ENCODE measurements at places on chromosomes 4 and X. TPM values are rescaled to one million over a fixed set of nuclear protein-coding genes. Genes with fewer than 3 reads are reported as not detected.

GRCh38 chr4:89196745-89197144 lies 85.4 kb downstream of the TIGD2 start:
- DNase-seq, result no peak

The ADGRG2 gene
- total RNA-seq, result 1.3 TPM

The TMEM154 gene
- total RNA-seq, result 10.2 TPM

DNA sequence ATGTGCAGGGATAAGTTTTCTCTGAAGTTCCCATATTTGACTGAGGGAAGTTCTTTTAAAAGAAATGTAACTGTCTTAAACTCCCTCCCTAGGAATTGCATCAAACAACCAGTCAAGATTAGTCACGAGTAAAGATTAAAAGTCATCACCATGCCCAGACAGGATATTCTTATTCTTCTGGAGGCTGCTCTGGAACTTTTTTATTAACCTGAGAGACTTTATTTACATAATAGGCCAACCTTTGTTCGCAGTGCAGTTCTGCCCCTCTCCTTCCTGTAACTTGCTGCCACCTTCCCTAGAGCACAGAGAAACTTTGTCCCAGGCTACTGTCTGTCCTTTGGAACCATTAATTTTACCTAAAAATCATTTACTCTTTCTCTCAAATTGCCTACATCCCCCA lies 9.8 kb upstream of the HERC3 start:
- no peak for DNase-seq

- DNase-seq, result no peak
Measured at GRCh38 chr4:42416017-42416416, 18.7 kb downstream of the SHISA3 start.

The HPGD gene
- 48.4 TPM for total RNA-seq

- no peak for DNase-seq
Measured at GRCh38 chr4:92497141-92497540, 193.4 kb downstream of the GRID2 start.

The NUDT10 gene
- total RNA-seq, result not detected

The LGI2 gene
- 1.8 TPM for total RNA-seq

The MRPL1 gene
- total RNA-seq, result 19.9 TPM

DNA sequence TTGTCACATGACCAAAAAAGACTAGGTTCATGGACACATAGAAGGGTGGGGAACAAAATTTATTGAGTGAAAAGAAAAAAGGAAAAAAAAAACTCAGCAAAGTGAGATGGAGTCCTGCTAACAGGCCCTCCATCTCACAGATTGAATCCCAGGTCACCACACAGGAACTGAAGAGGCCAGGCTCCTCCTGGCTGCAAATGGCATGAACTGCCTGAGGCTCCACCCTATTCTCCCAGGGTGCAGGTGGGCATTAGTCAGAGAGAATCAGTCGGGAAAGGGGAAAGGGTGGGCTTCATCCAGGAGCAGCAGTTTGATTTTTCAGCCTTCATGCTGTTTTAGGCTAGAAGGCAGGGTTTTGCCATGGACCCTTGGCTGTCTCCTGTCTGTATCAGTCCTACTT lies 128.5 kb upstream of the GRID2 start:
- no peak for DNase-seq

DNA sequence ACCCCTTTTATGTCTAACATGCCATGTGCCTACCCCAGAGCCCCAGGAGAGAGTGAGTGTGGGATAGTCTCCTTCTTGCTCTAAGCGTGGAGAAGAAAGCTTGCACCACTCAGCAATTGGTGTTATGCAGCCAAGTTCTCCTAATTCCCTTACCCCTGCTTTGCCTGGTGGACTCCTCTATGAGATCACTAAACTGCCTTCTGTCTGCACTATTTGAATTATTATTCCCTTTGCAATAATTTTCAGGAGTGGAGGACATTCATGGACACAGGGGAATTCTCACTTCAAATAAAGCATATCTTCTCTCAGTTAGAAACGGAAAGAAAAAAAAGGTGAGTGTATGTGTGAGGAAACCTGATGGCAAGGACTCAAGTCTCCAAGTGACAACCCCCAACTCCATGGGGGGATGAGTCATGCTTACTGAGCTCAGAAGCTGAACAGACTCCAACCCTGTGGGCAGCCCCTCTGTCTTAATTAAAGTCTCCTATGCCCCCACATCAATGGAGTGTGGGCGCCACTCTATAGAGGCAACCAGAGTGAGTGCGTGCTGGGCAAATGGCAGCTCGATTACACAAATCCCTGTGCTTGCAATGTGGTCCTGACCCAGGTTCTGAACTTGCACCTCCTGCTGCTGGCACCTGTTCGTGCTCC lies 381.9 kb downstream of the RAB28 start:
- DNase-seq, result no peak

The NWD2 gene
- total RNA-seq, result 0.17 TPM

The PCDH7 gene
- 9.4 TPM for total RNA-seq

The CT45A8 gene
- not detected for total RNA-seq

DNA sequence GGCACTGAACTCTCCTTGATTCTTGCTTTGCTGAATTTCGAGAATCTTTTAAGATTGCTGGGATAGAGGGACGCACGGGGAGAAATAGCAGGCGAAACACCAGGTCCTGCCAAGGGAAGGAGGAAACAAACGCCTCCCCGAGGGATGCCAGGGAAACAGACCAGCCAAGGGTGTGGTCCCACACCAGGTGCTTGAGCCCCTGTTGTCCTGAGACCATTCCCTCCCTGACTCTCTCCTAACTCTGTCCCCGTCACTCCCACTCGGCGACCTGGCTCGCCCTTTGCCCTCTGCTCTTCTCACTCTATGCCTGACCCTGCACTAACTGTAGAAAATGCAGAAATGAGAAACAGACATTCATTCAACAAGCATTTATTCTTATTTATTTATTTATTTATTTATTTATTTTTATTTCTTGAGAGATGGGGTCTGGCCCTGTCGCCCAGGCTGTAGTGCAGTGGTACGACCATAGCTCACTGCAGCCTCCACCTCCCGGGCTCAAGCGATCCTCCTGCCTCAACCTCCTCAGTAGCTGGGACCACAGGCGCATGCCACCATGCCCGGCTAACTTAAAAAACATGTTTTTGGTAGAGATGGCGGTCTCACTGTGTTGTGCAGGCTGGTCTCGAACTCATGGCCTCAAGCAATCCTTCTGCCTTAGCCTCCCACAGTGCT lies 16.2 kb downstream of the CTAG1B start:
- DNase-seq, result no peak

- no peak for DNase-seq
Measured at GRCh38 chr4:15365641-15366040, 62.2 kb upstream of the C1QTNF7 start.

DNA sequence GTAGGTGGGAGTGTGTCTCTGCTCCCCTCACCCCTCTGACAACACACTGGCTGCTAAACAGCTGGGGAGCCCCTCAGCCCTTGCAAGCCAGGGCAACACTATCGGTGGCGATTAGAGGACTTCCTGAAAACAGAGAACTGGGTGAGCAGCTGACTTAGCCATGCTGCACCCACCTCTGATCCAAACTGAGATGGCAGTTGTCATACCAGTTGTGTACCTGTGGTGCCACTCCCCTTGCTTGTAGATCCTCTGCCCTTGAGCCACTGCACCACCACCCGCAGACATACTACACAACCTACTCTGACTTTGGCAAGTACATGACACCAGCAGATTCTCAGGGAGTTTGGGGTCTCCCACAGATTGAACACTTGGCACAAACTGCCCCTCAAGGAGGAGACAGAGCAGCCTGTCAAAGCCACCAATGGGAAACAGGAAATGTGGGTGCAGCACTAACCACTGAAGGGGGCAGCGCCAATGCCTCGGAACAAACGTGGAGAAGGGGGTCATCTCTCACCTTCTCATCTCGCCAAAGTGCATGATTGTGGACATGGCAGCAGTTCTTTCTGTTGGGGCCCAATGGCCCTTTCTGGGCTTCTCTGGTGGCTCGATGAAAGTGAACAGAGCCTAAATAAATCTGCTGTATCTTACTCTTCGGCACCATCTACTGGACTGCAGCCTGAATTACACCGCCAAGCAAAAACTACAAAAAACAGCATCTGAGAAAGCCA lies 119.8 kb downstream of the NEK1 start:
- peak; percentile 39 for DNase-seq

The KLHL4 gene
- total RNA-seq, result 2.9 TPM

GRCh38 chrX:39248330-39248729 lies 447.1 kb downstream of the MID1IP1 start:
- DNase-seq, result no peak

GRCh38 chr4:9870165-9870790 lies 88.8 kb downstream of the DRD5 start:
- DNase-seq, result peak; percentile 72

The TMPRSS11D gene
- total RNA-seq, result not detected

GRCh38 chrX:52220936-52221335 lies 36.2 kb downstream of the MAGED4 start:
- no peak for DNase-seq
